ENCODE measurements at places on chromosomes 1 and 21.

- no peak for DNase-seq
Observed at GRCh38 chr1:226786550-226786949, 47.5 kb upstream of the ITPKB start.

DNA sequence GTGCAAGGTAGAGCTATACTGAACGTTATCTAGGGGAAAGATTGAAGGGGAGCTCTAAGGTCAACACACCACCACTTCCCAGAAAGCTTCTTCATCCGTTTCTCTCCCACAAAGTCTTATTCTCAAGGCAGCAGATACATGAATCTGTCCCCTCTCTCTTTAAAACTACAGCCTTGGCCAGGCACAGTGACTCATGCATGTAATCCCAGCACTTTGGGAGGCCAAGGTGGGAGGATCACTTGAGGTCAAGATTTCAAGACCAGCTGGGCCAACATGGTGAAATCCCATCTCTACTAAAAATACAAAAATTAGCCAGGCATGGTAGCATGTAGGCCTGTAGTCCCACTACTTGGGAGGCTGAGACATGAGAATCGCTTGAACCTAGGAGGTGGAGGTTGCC, 8.1 kb downstream of the CYP4X1 start:
- DNase-seq, result no peak

- DNase-seq, result no peak
Observed at GRCh38 chr1:99737016-99737415, 29.4 kb downstream of the FRRS1 start.

GRCh38 chr1:15727866-15728534, 8.1 kb upstream of the SLC25A34 start:
- no peak for DNase-seq

DNA sequence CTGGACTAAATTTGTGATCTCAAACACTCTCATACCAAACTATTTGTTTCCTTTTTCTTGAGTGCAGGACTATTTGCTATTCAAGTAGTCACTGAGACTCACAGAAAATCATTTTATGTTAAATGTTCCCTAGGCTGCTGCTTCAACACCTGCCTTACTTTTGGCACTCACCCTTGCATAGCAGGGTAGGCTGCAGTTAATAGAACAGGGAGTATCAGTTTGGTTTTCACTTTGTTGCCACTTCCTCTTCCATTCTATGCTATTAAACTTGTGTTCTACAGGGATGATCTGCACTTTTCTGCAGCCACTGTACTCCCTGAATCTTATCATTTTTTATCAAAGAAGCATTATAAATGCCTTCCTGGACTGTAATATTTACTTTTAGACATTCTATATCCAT, 148.7 kb upstream of the PRMT6 start:
- DNase-seq, result no peak

- no peak for DNase-seq
Observed at GRCh38 chr21:37593015-37593414, 226.4 kb downstream of the DYRK1A start.

GRCh38 chr1:200627575-200628222, 7.1 kb upstream of the KIF14 start:
- no peak for DNase-seq

DNA sequence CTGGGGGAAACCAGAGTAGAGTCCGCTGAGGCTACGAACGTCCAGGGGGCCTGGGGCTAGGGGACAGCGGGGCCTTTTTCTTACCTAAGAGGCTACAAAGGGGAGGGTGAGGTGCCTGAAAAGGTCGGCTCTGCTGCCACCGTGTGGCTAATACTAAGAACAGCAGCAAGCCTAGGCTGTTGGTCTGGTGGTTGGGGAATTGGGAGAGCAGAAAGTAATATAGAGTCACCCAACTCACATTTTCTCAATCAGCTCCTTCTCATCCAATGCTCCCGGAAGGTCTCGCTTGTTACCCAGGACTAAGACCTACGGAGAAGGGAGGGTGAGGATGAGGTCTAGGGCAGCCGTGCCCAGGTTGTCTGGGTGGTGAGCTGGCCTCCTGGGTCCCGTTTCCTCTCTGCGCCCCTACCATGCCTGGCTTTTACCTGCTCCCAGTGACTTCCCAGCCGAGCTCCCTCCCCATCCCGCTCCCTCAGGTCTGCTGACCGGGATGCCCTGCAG, 9.3 kb downstream of the ARL8A start:
- peak; percentile 18 for DNase-seq

DNA sequence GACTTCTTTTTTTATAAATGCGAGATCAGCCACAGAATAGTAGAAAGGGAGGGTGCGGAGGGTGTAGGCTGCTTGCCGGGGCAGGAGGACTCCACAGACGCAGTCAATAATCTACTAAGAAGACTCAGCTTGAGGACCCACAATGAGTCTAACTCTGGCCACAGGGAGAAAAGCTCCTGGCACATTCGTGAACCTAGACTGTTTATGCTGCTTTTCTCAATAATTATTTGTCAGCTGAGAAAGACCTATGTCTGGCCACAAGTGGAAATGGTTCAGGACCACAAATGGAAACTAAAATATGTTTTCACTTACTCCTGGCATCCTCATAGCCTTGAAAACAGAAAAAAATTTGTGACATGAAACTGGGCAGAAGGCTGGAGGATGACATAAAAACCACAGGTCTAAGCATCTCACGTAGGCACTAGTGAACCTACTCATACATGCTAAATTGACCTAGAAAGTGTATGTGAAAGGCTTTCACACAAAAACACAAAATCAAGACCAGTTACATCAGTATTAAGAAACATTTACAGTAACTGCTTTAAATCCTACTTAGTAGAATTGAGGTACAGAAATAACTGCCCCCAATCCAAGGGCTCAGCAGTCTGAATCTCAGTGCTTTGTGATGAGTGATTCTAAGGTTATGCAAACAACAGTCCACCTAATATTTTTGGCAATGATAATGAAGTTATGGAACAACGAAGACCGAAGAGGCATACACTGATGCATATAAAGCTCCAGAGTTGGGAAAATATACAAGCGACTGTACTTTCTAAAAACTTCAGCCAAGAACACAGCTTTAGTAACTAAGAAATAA, 159.5 kb downstream of the SLC45A1 start:
- no peak for DNase-seq

GRCh38 chr1:60152891-60153290, 79.3 kb upstream of the C1orf87 start:
- no peak for DNase-seq

DNA sequence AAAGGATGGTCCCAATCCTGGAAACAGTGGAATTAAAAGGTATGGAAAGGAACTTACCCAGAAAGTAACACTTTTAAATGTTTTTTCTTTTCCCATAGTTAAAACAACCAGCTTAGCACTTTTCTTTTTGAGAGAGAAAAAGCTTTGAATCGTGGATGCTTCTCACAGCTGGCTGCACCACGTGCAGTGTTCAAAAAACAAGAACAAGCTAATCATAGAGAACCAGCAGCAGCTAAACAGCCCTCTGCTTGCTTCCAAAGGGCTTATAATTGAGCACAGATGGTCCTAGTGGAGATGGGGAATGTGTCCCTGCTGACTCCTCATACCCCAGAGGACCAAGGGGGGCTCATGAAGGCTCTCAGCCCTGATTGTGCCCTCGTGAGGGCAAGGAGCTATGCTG, 26.4 kb downstream of the UTP25 start:
- DNase-seq, result no peak

DNA sequence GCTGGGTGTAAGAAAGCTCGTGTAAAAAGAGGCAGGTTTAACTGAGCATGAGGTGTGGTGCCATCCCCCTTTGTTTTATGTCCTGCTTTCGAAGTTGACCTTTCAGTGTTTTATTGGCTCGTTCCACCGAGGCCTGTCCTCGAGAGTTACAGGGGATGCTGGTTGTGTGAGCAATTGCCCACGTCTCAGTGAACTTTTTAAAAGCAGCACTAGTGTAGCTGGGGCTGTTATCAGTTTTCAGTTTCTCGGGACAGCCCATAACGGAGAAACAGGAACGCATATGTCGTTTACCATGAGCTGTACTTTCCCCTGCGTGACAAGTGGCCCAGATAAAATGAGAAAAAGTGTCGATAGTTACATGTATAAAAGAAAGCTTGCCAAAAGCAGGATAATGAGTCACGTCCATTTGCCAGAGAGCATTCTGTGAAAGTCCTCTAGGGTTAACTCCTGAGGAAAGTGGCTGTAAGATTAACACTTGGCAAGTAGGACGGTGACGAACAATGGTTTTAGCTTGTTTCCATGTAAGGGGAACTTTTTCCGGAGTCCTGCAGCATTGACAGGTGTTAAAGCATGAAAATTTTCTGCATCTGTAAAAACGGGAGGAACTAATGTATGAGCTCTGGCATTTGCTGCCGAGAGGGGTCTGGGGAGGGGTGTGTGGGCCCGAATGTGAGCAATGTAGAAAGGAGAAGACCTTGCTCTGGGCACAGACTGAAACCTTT, 7.8 kb upstream of the LRRC47 start:
- no peak for DNase-seq

GRCh38 chr1:27503844-27504587, 14.0 kb upstream of the WASF2 start:
- DNase-seq, result no peak

- DNase-seq, result no peak
Observed at GRCh38 chr21:24939291-24939690, 668.0 kb downstream of the MRPL39 start.

- DNase-seq, result no peak
Observed at GRCh38 chr1:154198756-154199562, 7.1 kb upstream of the TPM3 start.

GRCh38 chr1:93235261-93235660, 54.7 kb downstream of the CCDC18 start:
- DNase-seq, result no peak

Data from activated T-helper 1 cell treated with anti-CD3 and anti-CD28 coated beads, Interleukin-2, amount 50 U/mL, for 16 hours (primary cell).